ENCODE measurements at places on chromosomes 4 and X. TPM values are rescaled to one million over a fixed set of nuclear protein-coding genes. Genes with fewer than 3 reads are reported as not detected.

Gene FOXR2
- not detected for total RNA-seq

Gene CT45A5
- not detected for total RNA-seq

Gene SYTL5
- total RNA-seq, result 1.4 TPM

Gene TMEM156
- total RNA-seq, result 3.8 TPM

Gene CT45A10
- total RNA-seq, result not detected

Gene RADX
- 2.7 TPM for total RNA-seq

Gene KLHL13
- 4.1 TPM for total RNA-seq

Gene VCX2
- total RNA-seq, result not detected

Gene TLR2
- total RNA-seq, result 0.08 TPM

Gene CACNA1F
- not detected for total RNA-seq

Gene CTAG2
- not detected for total RNA-seq

All from epithelial cell of alveolus of lung (primary cell).